ENCODE measurements at places on chromosomes 5 and 9.

GRCh38 chr5:6436715-6437331 is 11.8 kb upstream of the UBE2QL1 start:
- no peak for DNase-seq

GRCh38 chr5:130529511-130530485 is 625.5 kb downstream of the CHSY3 start:
- no peak for DNase-seq

DNA sequence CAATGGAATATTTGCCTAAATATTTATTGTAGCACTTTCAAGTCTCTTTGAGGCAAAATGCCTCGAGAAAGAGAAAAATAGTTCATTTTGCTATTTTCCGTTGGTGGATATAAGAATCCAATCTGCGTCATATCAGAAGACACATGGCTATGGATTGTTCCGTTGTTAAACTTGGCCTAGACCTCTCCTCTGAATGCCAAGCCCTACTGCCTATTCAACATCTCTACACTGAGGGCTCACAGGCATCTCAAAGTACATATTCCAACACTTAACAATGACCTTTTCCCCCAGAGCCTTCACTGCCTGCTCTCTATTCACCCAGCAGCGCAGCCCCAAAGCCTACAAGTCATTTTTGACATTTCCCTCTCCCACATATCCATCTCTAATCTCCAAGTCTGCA is 350.1 kb downstream of the GLIS3 start:
- DNase-seq: no peak

GRCh38 chr9:109046346-109046745 is 33.0 kb upstream of the CTNNAL1 start:
- no peak for DNase-seq

DNA sequence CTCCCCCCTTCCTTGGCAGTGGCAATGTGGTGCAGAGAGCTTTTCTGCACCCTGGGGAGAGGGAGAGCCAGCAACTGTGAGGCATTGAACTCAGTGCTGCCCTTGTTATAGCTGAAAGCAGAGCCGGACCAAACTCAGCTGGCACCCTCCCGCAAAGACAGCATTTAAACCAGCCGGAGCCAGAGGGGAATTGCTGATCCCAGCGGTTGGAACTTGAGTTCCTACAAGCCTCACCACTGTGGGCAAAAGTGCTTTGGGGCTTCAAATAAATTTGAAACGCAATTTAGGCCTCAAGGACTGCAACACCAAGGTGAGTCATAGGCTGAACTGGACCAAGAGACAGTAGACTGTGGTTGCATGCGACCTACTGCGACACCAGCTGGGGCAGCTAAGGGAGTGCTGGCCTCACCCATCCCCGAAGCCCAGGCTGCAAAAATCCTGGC is 207.6 kb upstream of the CDKN2B start:
- DNase-seq: no peak

GRCh38 chr5:2003206-2003605 is 120.5 kb upstream of the IRX4 start:
- no peak for DNase-seq
